ENCODE measurements at places on chromosomes 2 and 18.

DNA sequence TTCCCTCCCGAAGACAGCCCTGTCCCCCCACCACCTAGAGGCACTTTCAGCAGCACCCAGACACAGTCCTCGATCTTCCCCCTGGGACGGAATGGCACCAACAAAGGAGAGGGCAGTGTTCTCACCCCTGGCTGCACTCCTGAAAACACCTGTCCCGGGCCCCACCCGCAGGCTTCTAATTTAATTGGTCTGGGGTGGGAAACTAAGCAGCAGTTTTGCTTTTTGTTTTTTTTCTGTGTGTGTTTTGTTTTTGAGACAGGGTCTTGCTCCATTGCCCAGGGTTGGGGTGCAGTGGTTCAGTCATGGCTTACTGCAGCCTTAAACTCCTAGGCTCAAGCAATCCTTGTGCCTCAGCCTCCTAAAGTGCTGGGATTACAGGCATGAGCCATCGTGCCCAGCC is 38.4 kb upstream of the REL start:
- DNase-seq: no peak

GRCh38 chr2:98172951-98173350 is 86.0 kb downstream of the VWA3B start:
- no peak for DNase-seq

DNA sequence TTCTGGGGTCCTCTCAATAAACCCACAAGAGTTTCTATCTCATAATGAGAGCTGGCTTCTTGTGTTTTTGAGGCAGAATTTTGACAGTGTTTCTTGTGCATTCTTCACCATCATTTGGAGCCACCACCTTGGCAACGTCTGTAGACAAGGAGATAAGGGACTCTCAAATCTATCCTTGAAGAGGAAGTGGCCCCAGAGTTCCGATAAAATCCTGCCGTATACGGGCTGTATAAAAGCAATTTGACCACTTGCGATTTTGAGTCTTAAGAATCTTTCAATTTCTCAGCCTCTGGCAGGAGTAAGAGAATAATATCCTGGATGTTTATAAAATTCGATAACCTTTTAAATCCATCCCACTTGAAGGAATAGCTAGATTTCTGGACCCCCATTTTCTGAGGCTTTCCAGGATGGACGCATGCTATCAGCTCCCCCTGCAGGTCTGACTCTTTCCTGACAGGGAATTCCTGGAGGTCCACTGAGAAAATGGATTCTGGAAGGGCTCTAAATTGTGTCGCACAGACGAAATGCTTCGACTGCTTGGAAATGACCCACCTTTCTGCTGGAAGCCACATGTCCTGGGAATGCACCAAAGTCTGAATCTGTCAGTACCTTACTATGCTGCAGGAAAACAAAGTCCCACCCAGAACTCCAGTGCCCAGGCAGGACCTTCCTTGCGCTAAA is 54.1 kb downstream of the E2F6 start:
- peak; percentile 4 for DNase-seq

- DNase-seq: no peak
Observed at GRCh38 chr2:18065249-18065648, 186.8 kb downstream of the KCNS3 start.

GRCh38 chr2:74391209-74391579 is 11.1 kb upstream of the DCTN1 start:
- DNase-seq: no peak

DNA sequence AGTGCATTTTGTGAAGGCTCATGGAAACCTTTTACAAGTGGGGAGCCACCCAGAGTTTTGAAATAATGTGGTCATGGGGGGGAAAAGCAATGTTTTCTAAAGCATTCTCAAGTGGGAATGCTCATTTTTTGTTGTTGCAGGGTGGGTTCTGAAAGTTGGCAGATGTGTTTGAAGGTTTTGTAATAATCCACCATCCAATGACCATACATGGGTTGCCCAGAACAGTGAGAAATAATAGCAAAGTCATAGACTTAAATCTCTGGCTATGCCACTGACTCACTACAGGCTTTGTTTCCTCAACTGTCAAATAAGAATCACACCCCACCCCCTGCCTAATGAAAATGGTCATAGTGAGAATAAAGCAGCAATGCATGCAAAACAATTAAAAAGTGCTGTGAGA is 2.9 kb downstream of the DSG3 start:
- no peak for DNase-seq

DNA sequence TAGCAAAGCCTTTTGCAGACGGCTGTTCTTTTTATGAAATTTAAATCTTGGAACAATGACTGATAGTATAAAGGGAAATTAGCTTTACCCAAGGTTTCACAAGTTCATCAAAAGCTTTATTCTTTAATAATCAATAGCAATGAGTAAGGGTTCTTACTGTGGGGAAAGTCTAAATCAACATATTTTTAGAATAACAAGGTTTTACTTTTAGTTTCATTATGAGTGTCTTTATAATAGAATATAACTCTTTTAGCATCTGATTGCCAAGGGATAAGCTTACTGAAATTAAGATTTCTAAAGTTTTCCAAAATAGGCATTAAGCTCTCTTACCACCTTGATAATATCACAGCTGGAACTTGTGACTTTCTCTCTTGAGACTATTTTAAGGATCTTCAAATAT is 1489.7 kb downstream of the LRP1B start:
- no peak for DNase-seq

DNA sequence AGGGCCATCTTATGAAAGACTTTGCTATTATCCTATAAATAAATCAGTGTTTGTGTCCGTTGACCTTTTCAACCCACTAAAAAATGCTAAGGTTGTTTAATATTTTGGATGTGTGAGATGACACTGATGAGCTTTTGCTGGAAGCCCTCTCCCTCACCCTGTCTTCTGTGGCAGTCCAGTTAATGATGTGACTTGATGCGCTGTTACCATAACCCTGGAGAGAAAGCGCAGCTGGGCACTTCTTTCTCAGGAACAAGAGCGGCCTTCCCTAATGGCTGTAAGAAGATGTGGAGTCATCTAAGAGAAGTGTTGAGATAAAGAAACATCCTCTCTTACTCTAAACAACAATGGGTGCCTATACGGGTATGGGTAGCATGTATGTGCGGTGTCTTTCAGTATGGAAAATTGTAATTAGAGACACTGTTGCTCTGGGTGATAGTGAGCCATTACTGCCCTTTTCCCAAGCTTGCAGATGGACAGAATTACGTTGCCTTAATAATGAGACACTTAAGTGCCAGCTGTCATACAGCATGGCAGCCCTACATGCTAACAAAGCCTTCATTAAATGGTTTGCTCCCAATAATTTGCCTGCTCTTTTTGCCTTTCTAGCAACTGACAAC is 165.6 kb upstream of the NABP1 start:
- DNase-seq: no peak

GRCh38 chr2:60498816-60499429 is 54.5 kb downstream of the BCL11A start:
- DNase-seq: no peak

GRCh38 chr2:137156221-137156844 is 391.0 kb downstream of the THSD7B start:
- no peak for DNase-seq

DNA sequence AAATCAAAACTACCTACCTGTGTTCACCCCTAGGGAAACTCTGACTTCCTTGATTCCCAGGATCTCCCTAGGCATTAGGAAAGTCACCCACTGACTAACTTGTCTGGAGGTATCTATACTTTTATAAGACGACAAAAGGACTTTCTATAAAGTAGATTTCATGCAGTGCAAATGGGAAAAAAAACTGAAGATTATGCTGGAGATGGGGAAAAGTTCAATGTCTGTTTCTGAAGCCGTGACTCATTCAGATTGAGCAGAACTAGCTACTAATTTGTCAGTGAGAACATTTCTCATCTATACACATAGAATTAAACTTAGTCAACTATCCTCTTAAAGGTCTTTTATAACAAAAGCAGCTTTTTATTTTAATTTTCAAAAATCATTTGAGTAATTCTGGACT is 6.0 kb downstream of the SEPTIN10 start:
- DNase-seq: no peak

DNA sequence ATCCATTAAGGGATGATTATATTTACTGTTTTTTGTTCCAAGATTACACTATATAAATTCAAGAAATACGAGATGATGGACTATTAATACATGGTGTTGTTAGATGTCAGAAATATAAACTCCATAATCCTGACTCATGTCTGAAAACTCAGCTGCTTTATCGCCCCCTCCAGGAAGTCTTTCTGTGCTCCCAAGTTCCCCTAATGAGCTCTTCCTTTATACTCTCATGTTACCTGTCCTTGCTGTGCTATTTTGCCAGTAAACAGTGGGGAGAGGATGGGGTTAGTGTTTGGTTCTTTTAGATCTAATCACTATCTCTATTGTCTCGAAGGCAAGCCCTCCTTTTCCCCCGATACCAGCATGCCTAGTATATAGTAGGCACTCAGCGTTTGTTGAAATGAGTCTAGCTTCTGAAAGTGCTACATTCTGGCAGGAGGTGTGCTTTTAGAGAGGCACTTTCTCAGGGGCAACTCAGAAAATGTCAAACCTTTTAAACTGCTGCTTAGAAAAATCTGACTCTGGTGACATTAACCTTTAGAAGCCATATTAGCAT is 21.4 kb upstream of the BARD1 start:
- DNase-seq: peak; percentile 25

- no peak for DNase-seq
Observed at GRCh38 chr18:474416-474815, 26.1 kb downstream of the COLEC12 start.

- DNase-seq: no peak
Observed at GRCh38 chr18:23844991-23845680, 155.9 kb downstream of the LAMA3 start.

GRCh38 chr2:12341920-12342319 is 374.8 kb upstream of the TRIB2 start:
- DNase-seq: no peak

GRCh38 chr18:47719096-47719780 is 211.2 kb downstream of the SMAD2 start:
- no peak for DNase-seq

DNA sequence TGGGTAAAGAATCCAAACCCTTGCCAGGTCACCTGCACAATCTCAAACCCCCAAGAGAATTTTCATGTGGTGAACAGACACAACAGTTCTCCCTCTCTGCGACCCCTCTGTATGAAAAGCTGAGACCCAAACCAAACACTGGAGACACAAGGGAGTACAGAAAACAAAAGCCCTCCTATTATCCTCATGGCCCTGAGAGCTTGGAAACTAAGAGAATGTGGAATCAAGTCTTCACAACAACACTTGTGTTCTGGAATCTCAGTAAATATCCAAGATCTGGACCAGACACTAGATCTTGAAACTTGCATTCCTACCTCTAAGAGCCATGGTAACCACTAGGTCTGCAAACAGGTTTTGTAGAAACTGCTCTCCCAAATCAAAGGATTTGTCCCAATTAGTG is 50.1 kb upstream of the CCDC150 start:
- no peak for DNase-seq

DNA sequence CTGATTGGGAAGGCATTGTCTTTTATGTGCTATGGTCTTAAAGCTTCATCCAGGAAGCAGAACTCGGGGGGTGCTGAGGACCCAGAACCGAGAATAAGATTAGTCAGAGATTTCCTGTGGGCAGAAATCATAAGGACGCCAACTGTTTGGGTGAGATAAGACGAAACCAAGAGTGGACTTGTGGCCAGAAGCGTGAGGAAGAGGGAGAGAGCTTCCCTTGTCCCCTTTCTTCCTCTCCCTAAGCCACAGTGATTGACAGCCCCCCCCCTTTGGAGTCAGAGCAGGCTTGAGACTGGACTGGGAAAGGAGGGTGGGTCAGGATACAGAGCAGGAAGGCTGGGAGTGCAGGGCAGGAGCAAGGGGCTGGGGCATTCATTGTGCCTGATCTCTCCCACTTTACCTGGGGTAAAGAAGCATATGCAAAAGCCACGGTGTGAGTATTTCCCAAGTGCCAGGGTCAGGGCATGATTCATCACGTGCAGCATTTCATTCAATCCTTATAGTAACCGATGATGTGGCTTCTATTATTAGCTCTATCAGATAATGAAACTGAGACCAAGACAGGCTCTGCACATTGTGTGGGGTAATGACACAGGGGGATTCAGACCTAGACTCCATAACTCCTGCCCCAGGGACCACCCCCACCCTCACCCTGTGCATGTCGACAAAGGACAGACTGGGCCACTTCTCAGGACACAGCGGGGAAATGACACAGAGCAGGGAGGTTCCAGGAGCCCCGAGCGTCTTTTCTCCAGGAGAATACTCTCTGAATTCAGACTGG is 3.0 kb upstream of the IL1RN start:
- no peak for DNase-seq

DNA sequence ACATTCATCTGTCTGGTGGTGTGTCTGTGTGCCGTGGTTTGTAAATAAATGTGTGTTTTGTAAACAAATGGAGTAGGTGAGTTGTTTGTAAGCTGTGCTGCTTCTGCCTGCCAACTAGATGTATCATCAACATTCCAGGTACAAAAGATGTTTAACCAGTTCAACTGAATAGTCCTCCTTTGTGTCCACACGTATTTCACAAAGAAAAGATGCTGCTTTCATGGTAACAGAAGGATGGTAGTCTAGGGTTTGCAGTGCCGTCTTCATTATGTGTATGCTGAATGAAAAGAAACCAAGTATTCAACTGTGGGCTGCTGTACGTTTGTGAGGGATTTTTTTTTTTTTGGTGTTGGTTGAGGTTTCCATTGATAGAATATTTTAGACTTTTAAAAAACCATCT is 72.1 kb downstream of the CAMKMT start:
- no peak for DNase-seq

DNA sequence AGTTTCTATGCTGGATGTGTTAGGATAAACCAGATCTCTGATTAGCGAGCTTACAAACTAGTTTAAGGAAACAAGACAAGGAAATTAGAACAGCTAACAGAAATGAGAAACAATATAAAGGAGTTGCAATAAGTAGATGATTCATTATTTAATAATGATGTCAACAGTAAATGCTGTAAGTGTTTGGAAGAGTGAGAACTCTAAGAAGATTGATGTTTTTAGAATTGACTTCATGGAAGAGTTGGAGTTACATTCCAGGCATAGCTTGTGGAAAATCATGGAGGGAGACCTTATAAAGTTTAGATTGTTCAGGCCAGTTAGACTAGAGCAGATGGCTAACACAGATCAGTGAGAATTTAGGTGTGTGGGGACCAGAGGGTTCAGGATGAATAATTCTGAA is 32.6 kb downstream of the PPP1R1C start:
- no peak for DNase-seq

DNA sequence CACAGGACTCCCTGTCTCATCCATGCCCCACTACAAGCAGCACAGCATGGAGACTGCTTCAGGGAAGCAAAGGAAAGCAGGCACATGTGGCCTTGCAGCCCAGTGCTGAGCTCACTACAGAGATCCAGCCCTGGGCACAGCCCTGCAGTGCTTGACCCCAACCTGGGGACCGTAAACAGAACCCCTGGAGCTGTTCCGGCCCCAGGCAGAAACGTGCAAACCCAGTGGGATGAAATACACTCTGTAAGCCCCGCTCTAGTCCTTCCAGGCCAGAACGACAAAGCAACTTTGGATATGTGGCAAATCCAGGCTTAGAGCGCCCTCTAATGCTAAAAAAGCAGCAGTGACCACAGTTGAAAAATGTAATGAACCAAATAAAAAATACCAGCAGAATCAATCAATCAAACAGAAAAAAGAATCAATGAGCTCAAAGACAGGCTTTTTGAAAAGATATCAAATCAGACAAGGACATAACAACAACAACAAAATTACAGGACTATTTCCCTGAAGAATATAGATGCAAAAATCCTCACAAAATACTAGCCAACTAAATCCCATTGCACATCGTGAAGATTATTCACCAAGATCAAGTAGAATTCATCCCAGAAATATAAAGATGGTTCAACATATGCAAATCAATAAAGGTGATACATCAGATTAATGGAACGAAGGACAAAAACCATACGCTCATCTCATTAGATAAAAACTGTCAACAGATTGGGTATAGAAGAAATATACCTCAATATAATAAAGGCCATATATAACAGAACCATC is 45.6 kb downstream of the ZNF519 start:
- DNase-seq: peak; percentile 7

- DNase-seq: no peak
Observed at GRCh38 chr2:143720095-143720664, 591.0 kb downstream of the ARHGAP15 start.
